ENCODE measurements at places on chromosomes 5 and 9. TPM values are rescaled to one million over a fixed set of nuclear protein-coding genes. Genes with fewer than 3 reads are reported as not detected.
A peak's percentile ranks its signal among the peaks of the same experiment; 100 is the strongest.

DNA sequence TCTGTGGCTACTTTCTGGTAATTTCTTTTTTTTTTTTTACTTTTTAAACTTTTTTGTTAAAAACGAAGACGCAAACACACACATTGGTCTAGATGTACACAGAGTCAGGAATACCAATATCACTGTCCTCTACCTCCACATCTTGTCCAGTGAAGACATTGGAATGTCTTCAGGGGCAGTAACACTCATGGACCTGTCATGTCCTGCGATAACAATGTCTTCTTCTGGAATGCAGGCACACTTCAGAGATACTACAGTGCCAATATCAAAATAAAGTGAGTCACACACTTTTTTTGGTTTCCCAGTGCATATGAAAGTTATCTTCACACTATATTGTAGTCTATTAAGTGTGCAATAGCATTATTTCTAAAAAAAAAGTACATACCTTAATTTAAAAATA is 175.9 kb downstream of the ARRDC3 start:
- no peak for DNase-seq

The INSL6 gene
- not detected for total RNA-seq

DNA sequence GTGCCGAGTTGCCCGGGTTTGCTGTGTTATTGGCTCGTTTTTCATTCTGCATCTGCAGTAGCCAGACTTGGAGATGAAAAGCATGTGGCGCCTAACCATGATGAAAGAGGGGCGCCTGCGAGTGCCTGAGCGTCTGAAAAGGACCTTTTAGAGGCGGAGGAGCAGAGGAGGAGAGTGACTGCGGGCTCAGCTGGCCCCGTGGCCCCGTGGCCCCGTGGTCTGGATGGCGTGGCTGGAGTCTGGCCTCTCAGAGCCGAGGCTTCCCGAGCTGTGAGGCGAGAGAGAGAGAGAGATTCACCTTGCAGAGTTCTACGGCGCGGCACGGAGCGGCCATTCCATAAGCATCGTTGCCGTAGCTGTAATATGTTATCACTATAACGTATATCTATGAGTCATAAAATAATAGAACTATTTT is 55.3 kb upstream of the RNU6ATAC start:
- DNase-seq, result peak; percentile 44

The AFAP1L1 gene
- total RNA-seq, result 4.8 TPM

The LRRC19 gene
- not detected for total RNA-seq

The SLC34A1 gene
- 0.29 TPM for total RNA-seq

DNA sequence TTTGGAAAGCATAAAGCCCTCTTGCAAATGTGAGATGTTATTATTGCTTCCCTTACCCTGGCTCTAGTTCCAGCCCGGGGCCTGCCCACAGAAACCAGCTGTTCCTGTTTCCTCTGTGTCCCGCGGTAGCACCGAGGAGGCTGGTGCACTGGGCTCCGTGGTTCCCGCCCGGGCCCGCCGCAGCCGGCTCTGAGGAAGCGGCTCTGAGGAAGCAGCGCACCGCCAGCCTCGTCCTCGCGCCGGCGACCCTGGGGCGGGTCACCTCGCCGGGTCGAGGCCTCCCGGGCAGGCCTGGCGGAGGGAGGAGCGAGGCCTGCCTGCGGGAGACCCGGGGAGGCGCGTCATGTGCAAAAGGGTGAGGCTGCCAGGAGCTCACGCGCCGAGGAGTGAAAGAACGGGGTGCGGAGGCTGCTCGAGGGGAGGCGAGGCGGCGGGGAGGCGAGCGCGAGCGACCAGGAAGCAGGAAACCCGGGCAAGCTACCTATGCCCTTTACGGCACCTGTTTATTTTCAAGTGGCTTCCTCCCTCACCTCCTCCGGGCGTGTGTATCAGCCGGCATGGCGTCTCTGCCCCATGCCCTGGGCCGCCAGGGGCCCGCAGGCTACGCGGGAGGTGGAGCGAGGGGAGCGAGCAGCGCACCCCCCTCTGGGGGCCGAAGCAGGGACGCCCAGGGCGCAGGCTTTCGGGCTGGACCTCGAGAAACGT is 61.3 kb upstream of the MEGF10 start:
- DNase-seq, result peak; percentile 72

The SV2C gene
- 0.23 TPM for total RNA-seq

- DNase-seq, result no peak
Measured at GRCh38 chr5:65190328-65191053, 291.2 kb downstream of the ADAMTS6 start.

DNA sequence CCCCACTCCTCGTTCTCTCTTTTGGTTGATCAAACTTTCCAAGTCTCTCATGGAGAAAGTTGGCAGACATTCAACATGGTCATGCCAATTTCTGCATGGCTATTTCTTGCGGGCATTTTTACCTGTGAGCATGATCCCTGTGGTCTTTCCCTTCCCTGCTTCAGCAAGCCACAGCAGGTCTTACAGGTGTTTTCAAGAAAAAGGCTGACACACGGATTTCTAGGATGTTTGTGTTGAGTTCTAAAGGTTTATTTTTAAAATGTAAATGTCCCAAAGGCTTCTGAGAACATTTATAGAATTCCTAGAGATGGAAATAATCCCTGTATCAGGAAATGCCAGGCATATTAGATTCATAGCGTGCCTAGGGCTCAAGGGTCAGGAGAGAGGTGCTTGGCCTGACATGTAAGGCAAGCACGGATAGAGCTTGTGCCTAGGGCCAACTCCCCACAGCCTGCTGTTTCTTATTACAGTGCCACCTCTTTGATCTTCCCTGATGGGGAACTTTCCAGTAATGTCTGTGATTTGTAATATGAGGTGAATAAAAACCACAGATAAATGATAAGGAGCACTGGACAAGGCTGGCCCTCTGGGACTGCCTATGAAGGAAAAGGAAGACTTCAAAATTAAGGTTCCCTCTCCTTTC is 79.8 kb downstream of the MUSK start:
- no peak for DNase-seq

DNA sequence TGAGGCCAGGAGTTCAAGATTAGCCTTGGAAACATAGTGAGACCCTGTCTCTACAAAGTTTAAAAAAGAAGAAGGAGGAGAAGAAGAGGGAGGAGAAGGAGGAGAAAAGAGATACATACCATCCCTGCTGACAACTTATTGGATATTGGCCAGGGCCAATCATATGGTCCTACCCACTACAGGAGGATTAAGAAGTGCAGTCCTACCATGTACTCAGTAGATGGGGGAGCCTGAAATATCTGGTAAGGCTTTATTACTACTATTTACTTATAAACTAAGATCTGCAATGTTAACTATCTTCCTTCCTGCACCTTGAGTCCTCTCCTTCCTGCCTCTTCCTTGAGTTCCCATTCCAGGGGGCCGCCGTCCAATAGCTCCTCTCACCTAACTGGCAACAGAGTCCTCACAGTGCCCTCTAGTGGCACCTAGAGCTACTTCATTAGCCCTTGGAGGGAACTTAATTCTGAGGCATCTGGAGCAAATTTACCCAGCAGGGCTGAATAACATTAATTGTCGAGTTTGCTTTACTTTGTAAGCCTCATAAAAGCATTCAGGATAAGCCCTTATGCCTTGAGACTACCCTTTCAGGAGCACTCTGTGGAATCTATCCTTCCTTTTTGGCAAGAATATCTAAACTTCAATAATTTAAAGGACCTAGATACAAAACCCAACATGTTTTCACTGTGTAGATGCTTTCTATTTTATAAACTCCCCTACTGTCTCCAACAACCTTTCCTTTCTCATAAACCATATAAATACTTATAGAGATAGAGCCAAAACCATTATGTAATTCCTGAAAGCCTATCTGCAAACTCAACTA is 39.1 kb upstream of the RANBP6 start:
- DNase-seq, result no peak

- no peak for DNase-seq
Measured at GRCh38 chr9:72588336-72588735, 66.9 kb downstream of the TMC1 start.

The WNK2 gene
- 93.7 TPM for total RNA-seq

- DNase-seq, result no peak
Measured at GRCh38 chr5:154351566-154351965, 94.2 kb upstream of the SAP30L start.

DNA sequence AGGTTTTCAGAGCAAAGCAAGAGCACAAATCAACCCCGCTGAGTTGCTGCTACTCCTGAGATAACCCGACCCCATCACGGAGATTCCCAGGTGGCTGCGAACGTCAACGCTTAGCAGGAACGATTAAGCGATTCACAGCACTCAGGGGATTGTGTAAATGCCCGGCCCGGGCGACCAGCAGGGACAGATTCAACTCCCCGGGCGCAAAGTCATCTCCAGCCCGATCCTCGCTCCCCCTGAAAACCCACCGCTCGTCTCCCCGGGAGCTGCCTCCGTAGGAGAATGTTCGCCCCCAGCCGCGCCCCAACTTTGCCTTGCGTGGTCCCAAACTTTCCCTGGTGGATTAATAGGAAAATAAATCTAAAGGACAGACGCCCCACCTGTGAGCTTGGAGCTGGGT is 685 bp downstream of the SLC24A2 start:
- no peak for DNase-seq

DNA sequence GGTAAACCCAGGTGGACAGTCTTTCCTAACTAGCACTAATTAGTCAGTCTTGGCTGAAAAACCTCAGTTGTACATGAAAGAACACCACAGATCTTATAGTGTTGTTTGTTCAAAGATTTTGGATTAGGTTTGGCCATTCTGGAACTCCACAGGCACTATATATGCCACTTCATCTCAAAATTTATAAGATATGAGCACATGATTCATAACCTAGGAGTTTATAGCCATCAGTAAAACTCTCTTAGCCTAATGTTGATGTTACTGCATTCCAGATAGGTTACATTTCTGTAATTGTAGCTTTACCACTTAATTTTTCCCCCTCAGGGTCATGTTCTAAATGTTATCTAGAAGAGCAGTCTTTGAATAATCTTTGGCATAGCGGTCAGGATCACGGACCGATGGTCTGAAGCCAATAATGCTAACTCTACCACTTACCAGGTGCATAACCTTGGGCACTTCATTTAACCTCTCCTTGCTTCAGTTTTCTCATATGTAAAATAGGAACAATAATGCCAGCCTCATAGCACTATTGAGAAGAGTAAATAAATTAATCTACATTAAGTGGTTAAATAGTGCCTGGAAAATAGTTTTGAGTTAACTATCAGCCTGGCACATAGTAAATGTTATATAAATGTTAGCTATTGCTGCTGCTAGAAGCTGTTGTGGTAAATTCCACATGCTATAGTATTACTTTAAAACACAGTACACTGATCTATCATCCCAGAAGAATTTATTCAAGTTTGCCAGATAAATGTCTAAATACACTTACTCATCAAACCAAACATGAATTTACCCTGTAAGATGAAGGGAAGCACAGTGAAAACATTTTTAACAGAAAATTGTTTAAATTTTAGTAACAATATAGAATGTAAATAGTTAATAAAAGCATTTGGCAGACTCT is 743.9 kb downstream of the NR2F1-AS1 start:
- no peak for DNase-seq

DNA sequence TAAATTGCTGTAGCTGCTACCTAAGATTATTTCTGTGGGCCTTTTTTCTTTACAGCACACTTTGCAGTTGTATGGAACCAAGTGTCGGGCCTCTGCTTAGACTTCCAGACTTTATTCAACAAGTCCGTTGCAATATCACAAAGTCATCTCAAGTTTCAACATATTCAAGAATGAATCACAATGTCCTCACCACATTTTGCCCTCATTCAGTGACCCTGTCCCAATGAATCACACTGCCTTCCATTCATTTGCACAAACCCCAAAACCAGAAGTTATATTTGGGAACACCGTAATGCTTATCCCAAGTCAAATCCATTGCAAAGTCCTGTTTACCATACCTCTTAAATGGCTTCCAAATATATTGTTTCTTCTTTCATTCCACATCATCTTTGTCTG is 439.6 kb downstream of the CSNK1G3 start:
- no peak for DNase-seq

DNA sequence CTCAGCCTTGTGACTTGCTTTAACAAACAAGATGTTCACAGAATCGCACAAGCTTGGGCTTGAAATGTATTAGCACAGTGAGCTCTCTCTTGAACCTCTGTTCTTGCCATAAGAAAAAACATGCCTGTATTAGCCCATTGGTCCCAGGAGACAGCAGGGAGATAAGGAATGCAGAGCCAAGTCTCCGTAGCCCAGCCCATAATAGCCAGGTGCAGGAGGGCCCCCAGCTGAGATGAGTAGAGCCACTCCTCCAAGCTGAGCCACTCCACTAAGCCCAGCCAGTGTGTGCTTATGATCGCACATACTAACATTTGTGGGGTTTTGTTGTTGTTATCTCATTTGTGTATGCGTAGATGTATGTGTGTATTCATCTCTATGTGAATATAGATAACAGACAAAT is 21.6 kb upstream of the SVEP1 start:
- no peak for DNase-seq

The F12 gene
- 2.3 TPM for total RNA-seq

- no peak for DNase-seq
Measured at GRCh38 chr5:40828021-40828631, 6.9 kb downstream of the RPL37 start.

GRCh38 chr5:2752821-2753439 is 1.5 kb upstream of the IRX2 start:
- no peak for DNase-seq

DNA sequence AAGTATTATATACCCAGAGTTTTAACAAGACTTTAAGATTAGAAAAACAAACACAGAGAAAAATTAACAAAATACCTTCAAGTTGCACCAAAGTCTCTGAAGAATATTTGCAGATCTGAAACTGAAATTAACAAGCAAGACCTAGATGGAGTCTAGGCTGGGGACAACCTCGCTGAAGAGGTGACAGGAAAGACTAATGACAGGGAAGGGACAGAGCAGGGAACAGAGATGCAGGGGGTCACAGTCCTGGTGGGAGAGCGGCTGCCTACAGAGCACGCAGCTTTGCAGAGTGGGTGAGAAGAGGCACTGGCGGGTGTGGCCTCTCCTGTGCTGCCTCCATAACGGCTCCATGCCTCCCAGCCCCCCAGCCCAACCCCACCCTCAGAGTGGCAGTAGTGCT is 13.5 kb downstream of the RETREG1 start:
- DNase-seq, result no peak

The CARTPT gene
- not detected for total RNA-seq

DNA sequence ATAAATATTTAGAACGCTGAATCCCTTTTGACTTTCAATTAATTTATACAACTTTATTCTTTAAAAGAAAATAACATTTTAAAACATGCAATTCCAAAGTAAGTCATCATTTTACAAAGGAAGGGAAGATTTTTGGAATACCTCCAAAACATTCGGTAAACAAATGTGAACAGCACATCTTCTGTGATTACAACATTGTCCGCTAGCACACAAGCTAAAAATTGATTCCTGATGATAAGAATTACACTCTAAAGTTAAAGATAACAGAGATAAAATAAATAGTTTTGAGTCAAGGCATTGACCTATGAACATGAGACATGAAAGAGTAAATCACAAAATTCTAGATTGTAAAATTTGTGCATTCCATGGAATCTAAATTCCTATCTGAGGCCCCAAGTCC is 56.2 kb upstream of the TRAF1 start:
- DNase-seq, result no peak

- peak; percentile 74 for DNase-seq
Measured at GRCh38 chr9:32579706-32580331, 6.9 kb upstream of the NDUFB6 start.

GRCh38 chr5:83991566-83992224 is 271.0 kb upstream of the HAPLN1 start:
- DNase-seq, result no peak

- DNase-seq, result no peak
Measured at GRCh38 chr5:13746026-13746425, 198.5 kb downstream of the DNAH5 start.

Measured in suprapubic skin (tissue), 4 donors.